CD8-positive, alpha-beta memory T cell (primary cell): ENCODE measurements at places on chromosomes 5 and 9. TPM values are rescaled to one million over a fixed set of nuclear protein-coding genes. Genes with fewer than 3 reads are reported as not detected.

GRCh38 chr5:36392818-36393217 lies 91.1 kb upstream of the RANBP3L start:
- DNase-seq: no peak

The LRRC14B gene
- polyA plus RNA-seq: not detected

DNA sequence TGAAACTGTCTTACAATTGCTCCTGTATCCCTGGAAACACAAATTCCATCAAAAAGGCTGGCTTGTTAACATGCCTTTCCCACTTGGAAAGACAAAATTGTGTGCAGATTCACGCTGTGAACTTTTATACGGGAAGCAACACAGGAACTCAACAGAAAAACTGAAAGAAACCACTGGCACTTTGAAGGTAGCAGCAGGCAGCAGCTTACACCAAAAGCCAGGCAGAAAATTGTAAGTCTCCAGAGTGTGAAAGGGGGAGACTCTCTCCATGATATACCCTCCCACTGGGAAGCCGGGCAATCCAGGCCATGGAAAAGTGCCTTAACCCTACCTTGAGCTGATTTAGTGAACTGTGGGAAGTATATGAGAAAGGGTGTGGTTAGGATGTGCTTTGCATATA lies 943.7 kb downstream of the CDH18 start:
- no peak for DNase-seq

- DNase-seq: no peak
Observed at GRCh38 chr9:26530841-26531240, 361.8 kb downstream of the CAAP1 start.

- no peak for DNase-seq
Observed at GRCh38 chr9:107208121-107208520, 75.0 kb upstream of the RAD23B start.

- DNase-seq: no peak
Observed at GRCh38 chr9:8668751-8669150, 869.2 kb upstream of the DMAC1 start.

DNA sequence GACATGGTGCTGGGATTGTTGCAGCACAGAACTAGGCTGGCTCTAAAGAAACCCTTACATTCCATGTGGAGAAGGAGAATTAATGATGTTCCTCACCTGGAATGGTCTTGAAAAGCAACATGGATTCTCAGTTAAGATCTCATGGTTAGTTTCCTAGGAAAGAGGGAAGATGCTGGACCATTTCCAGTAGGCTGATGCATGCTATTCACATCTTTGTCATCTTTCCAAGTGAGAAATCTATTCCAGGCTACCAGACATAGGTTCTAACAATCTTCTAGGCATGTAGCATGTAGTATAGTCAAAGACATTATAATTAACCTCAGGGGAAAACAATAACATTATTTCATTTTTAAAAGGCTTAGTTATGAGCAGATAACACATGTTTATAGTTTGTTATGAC lies 44.3 kb downstream of the TMEM252 start:
- no peak for DNase-seq

- no peak for DNase-seq
Observed at GRCh38 chr9:69834591-69835184, 14.1 kb downstream of the CFAP95 start.

DNA sequence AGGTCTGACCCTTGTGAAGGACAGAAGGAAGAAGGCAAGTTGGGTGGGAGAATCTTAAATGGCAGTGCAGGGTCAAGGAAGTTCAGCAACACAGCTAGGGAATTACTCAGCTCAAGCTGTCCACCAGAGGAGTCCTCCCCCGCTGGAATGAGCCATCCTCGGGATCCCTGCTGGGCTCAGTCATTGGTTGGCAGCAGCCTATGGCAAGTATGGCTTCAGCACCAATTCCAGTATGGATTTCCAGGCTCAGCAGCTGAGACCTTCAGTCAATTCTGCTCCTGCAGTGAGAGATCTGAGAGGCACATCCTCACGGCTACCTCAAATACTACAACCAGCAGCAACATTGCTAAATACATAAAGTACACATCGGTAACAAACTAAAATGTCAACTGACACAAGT lies 280.6 kb upstream of the PIK3R1 start:
- DNase-seq: no peak

DNA sequence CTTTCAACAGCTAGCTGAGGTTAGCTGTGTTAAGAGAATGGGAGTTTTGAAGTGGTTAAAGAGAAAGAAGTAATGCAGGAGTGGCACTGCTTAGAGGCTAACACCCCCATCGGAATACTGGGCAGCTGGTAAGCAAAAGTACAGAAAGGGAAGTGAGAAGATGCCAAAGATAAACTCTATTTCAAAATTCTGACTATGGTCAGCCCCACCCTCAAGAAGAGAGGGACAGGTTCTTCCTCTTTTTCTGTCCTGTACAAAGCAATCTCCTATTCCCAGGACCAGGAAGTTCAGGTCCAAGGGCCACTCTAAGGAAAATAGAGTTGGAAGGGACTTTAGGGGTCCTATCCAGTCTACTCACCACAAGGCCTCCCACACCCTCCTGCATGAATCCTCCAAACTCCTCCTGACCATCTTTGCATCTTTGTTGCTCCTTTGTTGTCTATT lies 45.9 kb upstream of the JAK2 start:
- DNase-seq: no peak

DNA sequence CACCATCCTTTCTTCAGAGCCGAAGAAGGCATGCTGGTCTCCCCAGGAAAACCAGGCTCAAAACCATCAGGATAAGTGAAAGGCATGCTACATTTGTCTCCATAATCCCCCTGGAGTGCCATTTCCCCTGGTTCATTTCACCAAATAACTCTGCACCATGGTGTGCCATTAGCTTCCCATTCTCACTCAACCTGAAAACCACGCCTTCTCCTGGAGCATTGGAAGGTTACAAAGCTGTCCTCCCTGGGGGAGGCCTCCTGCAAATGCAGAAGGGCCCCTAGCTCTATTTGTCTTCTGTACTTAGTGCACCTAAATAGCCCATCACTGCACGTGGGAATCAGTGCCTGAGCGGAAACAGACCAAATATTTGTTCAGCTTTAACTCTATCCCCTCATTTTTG lies 90.2 kb upstream of the ICE1 start:
- no peak for DNase-seq

DNA sequence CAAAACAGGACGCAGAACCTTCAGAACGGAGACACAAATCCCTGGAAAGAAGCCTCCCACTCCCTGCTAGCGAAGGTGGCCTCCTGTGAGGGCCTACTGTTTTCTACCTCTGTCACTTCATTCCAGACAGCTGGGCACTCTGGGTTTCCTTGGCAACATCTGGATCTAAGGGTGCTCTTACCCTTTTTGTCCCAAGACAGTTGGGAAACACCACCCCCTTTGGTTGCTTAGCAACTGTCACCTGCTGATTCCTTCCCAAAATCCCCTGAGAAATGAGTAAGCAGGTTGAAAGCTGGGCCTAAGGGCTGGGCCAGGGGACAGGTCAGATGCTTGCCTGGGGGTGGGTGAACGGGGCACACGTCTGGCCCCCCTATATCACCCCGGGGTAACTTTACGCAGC lies 29.4 kb downstream of the NANS start:
- no peak for DNase-seq

DNA sequence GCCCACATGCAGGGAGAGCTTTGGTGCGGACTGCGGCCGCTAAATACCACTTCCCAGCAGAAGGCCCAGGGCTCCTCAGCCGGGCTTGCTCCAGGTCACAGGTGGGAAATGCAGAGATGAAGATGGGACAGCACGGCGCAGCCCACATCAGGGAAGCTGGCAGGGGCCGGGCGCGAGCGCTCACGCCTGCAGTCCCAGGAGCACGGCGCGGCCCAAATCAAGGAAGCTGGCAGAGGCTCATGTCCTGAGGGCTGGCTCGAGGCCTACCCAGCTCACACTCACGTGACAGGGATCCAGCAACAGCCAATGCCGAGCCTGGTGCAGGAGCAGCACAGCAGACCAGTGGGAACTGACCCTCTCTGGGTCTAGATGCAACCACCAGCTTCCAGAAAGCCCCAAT lies 16.3 kb downstream of the LPCAT1 start:
- DNase-seq: no peak

The TSSK1B gene
- polyA plus RNA-seq: not detected

The PRELID2 gene
- 1.6 TPM for polyA plus RNA-seq

DNA sequence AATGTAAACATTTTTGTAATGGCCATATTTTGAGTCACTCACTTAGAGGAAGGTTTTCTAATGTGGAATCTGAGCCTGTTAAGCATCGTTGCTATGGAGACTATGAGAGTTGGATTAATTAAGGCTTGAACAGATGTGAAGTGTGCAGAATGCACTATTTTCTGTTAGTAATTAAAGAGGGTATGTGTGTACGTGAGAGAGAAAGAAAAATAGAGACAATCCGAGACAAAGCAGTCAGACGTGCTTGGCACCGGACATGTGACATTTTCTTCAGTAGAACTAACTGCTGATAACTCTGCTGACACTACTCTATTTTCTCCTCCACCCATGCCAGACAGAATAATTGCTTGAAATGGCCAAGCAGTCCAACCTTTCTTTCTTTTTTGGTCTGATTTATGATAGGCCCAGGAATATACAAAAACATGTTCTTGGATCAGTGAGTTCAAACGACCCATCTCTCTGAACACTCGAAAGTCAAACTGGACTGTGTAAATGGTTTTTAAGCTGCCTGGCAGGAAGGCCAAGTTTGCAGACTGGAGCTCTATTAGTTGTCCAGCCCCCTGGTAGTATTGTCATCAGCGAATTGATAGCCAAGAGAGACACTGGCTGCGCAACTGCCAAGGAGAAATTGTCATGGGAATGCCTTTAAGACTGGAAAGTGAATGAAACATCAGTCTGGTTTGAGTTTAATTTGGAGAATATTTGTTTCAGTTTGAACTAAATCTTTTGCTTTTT lies 322.1 kb downstream of the ARHGEF28 start:
- DNase-seq: no peak

The CCNJL gene
- polyA plus RNA-seq: not detected

The ANKRD55 gene
- polyA plus RNA-seq: not detected

DNA sequence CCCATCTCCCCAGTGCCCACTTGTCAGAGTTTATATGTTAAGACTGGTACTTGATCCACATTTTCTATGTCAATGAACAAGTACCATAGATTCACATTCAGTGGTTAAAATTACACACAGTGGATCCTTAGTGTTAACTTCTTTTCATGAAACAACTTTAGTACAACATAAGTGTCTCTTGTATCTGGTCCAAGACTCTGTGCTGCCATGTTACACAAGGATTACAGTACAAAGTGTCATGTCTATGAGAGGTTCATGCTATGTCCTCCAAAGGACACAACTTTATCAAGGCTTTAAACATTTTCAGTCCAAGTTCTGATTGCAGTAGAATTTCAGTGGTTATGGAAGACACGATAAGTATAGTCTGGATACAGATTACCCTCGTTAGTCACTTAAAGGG lies 13.3 kb upstream of the VLDLR start:
- no peak for DNase-seq

DNA sequence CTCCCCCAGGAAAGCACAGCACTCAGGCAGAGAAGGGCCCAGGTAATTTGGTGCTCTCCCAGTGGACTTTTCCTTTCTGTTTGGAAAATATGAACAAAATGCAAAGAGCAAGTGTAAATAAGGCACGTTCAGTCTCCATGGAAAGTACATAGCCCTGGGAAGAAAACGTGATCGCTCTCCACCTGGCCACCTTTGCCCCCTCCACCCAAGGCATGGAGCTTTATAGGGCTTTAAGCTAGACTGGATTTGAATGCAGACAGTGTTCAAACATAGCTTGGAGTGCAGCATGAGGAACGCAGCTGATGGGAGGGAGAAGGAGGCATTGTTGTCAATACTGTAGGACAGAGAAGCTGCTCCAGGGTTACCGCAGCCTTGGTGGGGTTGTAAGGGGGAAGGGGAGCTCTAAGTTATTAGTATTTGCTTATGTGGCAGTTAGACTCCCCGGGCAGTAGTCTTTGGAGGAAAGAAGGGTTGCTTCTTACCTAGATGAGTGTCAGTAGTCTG lies 500.2 kb downstream of the SPOCK1 start:
- no peak for DNase-seq

The DRD1 gene
- not detected for polyA plus RNA-seq
